ENCODE measurements at places on chromosomes 6 and 20.

- no peak for DNase-seq
These were observed 46.9 kb upstream of the CD93 start for GRCh38 chr20:23132930-23133559.

DNA sequence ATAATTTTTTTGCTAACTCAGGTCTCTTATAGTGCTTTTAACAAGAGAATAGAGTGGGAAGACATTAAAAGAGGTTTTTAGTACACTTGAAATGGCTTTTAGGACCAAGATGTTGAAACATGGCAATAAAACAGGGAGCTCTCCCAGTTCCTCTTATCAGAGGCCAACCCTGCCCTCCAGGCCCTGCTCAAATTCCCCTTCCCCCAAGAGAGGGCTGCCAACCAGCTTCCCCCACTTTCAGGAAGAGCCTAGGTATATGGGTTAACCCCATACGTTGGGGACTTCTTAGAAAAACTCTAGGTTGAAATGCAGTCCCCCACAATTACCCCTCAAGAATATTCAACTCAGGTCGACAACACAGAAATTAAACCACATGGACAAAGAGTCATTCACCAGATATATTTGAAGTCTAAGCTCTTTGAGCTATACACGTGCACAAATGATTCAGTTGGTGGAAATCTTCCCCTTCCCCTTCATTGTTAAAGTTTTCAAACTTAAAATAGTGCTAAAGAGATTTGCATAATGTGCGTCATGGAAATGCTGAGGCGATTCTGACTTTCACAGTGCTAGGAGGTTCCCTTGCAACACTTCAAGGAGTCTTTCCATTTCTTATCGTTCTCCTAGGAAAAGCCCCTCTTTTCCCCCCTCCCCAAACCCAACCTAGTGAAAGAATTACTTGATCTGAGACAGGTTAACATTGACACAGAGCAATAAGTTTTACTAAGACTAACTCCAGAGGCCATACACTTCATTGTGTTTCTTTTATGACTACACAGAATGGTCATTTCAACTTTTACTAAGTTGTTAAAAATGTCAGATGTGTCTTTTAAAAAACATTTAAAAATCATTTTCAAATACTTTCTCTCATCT is 49.8 kb upstream of the ENPP5 start:
- no peak for DNase-seq

- DNase-seq, result no peak
These were observed 235.2 kb downstream of the SIM1 start for GRCh38 chr6:100229512-100229911.

DNA sequence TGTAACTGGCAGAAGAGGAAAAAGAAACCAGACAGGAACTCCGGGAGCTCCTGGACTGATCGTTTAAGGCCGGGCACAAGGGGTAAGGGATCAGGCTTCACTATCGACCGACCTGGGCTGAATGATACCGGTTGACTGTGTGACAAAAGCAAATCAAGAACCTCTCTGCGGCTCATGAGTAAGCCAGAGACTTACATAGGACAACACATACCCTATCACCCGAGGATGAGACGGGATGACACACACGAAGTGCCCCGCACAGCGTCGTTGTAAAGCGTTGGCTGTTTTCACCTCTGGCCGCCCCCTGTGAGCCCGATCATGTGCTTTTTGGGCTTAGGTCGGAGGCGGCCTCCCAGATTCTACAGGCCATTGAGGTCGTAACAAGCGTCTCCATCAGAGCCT is 695 bp upstream of the TGIF2 start:
- DNase-seq, result no peak

GRCh38 chr6:41288030-41288753 is 1.7 kb upstream of the TREM1 start:
- no peak for DNase-seq

- DNase-seq, result no peak
These were observed 40.1 kb downstream of the BFSP1 start for GRCh38 chr20:17491041-17491440.
